Left hindlimb (tissue), 1 donor: ENCODE measurements at places on chromosomes 5 and 9.
A peak's percentile ranks its signal among the peaks of the same experiment; 100 is the strongest.

- DNase-seq = peak; percentile 80
These were observed 7.3 kb downstream of the C9orf50 start for GRCh38 chr9:129613520-129614175.

- no peak for DNase-seq
These were observed 77.4 kb downstream of the NREP start for GRCh38 chr5:111679611-111680010.

DNA sequence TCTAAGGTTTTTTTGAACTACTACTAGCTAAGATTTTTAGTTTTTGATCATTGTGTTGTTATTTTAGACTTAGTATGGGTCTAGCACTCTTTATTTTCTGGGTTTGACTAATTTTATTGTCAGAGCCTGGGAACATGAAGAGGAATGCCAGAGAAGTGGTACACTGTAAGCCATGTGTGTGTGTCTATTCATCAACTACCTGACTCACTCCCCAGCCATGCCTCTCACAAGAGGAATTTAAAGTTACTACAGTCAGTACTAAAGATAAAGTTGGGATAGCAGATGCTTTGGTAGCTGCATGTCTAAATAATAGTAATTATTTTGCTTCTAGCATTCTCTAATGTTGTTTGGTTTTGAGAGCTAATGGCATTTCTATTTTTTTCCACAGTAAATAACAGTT, 264.8 kb downstream of the CSNK1G3 start:
- DNase-seq = no peak

GRCh38 chr5:133142782-133143181, 91.0 kb downstream of the HSPA4 start:
- DNase-seq = no peak

GRCh38 chr5:9621379-9621903, 8.7 kb downstream of the TAS2R1 start:
- no peak for DNase-seq

DNA sequence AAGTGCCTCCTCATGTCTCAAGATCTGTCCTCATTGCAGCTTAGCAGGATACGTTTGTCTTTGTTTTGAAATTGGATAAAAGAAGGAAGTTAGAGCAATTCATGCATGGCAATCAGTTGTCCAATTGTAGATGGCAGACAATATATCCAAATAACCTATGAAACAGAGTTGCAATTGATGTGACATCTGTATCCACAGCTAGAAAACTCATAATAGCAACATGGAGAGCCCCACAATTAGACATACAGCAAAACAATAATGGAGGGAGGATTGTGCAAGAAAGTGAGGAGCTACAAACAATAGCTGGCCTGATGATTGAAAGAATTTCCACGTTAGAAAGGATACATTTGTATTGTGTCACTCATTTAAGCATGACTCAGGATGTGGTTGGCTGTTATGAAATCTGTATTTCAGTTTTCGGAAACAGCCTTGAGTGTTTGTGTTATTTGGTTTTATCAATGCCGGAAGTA, 132.0 kb downstream of the FAM174A start:
- DNase-seq = no peak

DNA sequence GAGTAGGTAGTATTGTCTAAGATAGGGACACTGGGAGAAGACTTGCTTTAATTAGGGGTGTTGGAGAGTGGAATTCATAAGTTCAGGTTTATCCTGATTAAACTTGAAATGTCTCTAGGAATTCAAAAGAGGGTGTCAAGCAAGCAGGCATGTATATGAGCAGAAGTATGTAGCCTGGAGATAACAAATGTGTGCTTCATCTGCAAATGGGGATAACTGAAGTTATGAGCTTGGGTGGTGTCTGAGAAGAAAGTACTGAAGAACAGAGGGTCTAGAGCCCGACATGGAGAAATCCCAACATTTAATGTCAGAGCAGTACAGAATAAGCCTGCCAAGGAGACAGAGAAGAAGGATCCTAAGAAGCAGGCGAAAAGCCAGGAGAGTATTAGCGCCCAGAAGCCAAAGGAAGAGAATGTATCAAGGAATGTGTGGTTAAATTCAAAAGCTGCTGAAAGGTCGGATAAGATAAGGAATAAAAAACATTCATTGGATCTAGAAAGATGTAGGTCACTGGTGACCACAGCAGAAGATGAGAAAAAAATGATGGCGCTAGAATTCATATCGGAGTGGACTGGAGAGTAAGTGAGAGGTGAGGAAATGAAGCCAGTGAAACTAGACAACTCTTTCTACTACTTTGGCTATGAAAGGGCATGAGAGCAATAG, 401.5 kb upstream of the PIK3R1 start:
- DNase-seq = no peak

GRCh38 chr9:105373723-105374122, 74.1 kb upstream of the FSD1L start:
- no peak for DNase-seq

- DNase-seq = no peak
These were observed 16.4 kb upstream of the RUFY1 start for GRCh38 chr5:179533907-179534306.

DNA sequence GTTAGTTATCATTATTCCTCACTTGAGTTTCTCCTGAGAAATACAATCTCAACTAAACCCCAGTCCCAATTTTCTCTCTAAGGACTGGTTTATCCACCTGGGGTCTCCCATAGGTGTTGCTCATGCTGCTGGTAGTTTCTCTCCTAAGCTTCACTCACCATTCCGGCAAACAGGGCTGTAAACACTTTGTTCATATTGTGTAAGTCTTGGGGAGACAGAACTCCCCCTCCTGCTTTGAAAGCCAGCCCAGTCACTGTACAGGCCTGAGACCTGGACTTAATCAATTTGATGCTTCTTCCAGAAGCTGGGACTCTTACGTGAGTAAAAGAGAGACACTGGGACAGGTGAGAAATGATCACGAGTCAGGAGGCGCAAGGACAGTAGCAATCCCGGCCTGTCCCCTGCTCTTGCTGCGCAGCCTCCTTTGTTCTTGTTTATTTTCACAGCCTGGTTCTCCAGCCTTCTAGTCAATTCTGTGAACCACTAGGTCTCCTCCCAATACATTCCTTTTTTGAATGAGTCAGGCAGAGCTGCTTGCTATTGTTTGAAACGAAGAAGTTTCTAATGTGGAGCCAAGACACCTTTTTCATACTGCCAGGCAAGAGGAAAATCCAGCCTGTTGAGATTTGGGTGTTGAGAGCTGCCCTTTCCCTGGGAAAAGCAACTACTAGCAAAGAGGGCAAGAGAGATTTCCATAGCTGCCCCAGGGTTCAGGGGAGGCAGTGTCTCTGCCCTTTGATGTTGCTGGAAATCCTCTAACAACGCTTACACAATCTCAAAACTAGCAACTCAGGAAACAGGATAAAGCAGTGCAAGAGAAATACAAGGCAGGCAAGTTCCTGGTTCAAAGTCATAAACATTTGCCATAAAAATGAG, 9.2 kb upstream of the SHROOM1 start:
- no peak for DNase-seq

DNA sequence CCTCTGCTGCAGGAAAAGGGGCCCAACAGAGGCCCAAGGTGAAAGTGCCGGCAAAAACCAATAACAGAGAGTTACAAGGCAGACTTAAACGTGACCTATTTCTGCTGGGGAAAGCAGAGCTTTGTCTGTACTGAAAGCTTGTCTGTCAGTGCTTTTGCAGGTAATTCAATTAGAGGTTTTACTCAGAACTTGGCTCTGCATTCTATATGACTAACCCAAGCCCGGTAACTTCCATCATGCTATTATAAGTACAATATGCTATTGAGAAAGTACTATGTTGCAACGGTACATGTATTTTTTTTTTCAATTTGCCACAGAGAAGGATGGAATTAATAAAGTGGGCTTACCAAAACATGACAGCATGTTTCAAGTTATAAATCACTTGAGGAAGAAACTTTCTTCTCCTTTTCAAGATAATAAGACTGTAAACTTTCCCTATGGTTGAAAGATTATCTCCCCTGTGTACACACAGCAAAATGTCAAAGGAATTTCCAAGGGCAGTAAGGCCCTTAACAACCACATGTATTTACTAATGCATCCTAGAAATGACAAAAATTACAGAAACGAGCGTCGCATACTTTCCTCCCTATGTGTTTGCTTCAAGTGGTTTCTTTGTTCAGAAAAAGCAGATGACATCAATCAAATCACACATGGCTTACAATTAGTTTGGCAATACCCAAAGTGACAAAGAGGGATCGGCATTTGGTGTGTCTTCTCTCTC, 282.4 kb downstream of the EFNA5 start:
- no peak for DNase-seq

DNA sequence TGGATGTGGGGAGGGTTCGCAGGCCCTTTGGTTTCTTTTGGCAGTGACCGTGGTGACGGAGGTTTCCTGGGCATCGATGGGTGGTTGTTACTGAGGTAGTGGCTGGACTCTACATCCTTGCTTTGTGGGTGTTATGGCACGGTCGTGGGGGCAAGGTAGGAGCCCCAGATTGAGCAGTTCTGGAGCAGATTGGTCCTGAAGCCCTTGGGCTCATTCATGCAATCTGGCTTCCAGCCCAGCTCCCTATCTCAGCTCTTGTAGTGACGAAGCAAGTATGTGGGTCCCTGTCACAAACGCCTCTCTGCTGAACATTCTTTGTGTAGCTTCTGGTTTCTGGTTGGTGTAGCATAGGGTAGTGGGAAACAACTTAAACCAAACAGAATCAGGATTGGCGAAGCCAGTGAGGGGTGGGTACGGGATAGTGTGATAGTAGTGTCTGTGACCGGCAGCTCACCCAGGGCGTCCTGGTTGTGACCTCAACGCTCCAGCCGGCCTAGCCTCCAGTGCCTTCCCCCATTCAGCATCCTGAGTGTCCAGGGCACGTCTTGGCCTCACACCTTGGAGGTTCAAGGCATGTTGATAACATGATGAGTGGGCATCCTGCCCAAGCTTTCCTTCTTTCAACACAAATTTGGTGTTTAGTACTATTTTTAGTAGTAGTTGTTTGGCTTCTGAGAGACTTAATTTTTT, 2.9 kb downstream of the NDUFS6 start:
- no peak for DNase-seq

DNA sequence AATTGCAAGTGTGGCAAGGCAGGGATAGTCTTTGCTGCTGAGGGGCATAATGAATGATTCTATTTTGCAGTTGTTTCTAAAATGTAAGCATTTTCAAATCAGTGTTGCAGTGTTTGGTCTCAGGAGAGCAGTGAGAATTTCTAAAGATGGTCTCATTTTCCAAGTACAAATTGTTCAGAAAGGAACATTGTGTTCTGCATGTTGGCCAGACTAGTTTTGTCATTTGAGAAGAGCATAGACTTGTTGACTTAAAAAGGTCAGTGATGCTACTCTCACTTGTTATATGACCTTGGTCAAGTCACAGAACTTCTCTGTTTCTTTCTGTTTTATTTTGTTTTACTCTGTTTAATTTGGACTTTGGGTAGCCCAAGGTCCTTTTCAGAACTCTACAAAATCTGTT, 344.6 kb downstream of the OSTF1 start:
- DNase-seq = no peak

- DNase-seq = no peak
These were observed 21.0 kb downstream of the TNFSF15 start for GRCh38 chr9:114784721-114785279.

DNA sequence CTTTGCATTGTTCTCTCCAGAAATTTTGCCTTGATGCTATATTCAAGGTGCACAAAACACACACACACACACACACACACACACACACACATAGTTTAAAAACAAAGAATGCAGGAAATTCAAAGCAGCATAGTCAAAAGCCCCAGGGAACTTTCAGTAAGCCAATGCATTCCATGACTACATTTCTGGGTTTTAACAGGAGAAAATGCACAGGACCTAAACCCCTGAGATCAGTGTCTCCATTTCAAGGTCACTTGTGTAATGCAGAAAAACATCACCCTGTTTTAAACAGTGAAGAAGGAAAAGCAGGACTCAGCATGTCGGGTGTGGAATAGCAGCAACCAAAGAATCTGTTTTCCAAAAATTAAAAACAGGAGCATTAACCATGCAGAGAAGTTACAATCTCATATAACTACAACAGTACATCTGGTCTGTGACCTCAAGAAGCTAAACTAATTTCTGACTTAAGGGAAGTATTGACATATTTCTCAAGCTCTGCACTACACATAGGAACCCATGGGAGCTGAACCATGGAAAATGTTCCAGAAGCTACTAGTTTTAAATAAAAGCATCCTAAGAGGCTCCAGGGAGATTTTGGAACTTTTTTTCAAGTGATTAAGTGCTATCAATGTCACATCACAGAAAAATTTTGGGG, 296.7 kb downstream of the HINT1 start:
- DNase-seq = no peak

- DNase-seq = no peak
These were observed 696.8 kb downstream of the SEMA5A start for GRCh38 chr5:8848997-8849594.

DNA sequence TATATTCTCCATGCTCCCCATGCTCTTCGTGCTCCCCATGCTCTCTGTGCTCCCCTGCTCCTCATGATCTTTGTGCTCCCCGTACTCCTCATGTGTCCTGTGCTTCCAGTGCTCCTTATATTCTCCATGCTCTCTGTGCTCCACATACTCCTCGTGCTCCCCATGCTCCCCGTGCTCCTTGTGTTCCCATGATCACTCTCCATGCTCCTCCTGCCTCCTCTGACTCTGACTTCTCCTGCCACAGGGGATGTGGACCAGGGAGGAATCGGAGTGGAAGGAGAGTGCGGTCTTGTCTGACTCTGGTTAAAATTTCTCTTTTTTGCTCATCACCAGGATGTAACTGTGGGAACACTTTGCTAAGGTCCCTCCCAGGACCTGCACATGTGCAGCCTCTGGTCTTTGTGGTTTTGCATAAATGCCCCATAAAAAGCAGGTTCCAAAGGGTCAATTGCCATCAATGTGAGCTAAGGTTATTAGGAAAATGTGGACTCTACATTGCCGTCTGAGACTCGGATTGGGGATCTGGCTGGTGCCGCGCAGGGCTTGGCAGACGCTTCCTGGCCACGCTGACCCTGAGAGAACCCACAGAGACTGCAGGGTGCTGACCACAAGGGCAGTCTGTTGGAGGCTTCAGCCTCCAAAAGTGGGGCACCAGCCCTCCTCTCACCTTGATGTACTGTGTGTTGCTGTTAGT, 52.5 kb downstream of the TRIP13 start:
- no peak for DNase-seq

- DNase-seq = no peak
These were observed 17.7 kb downstream of the MARVELD2 start for GRCh38 chr5:69432412-69433206.

GRCh38 chr5:56076486-56076885, 81.7 kb upstream of the IL6ST start:
- DNase-seq = no peak

GRCh38 chr5:16595881-16596580, 20.8 kb downstream of the RETREG1 start:
- DNase-seq = no peak

- DNase-seq = no peak
These were observed 65.7 kb upstream of the TBC1D9B start for GRCh38 chr5:179973391-179973790.

- no peak for DNase-seq
These were observed 52.3 kb downstream of the GGTA1 start for GRCh38 chr9:121447321-121447834.

DNA sequence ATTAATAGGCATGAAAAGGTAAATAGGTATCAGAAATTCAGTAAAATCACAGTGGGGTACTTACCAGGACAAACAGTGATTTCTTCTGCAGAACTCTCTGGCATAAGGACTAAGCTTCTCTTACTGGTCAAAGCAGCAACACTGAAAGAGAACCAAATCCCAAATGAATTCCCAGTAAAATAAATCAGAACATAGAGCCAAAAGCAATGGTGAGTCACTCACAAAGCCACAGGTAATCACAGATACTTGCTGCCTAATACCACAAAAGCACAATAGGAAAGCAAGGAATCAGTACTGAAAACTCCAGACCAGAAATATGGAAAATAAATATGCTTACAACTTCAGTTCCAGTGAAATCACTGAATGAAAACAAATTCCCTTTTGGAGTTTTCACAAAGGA, 50.7 kb downstream of the UIMC1 start:
- no peak for DNase-seq

GRCh38 chr9:4242239-4242638, 57.6 kb downstream of the GLIS3 start:
- DNase-seq = no peak
